ENCODE measurements at places on chromosomes 12 and 14.

GRCh38 chr12:50641566-50641965 lies 122.3 kb upstream of the ATF1 start:
- DNase-seq, result no peak

- DNase-seq, result no peak
Measured at GRCh38 chr14:68774771-68775613, 17.9 kb downstream of the ZFP36L1 start.

DNA sequence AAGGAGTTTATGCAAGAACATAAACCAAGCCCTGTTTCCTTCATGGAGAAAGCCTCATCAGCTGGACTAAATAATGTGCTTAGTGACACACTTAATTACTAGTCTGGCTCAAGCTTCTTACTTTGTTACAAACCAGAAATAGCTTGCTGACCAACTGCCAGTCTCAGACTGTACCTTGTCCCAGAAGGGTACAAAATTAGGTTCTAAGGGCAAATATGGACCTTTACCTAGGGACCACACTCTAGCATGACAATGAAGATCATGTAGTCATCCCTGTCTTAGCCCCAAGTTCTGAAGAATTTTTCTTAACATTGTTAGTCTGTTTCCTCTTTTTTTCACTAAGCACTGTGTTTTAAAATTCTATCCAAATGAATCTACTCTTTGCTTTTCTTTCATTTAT lies 2.2 kb downstream of the AMN1 start:
- no peak for DNase-seq

GRCh38 chr14:92441751-92442504 lies 71.7 kb upstream of the RIN3 start:
- no peak for DNase-seq
